ENCODE measurements at places on chromosomes 3 and 15. TPM values are rescaled to one million over a fixed set of nuclear protein-coding genes. Genes with fewer than 3 reads are reported as not detected.

Gene ITGB5
- total RNA-seq, result 215 TPM

Gene SCAP
- 73.4 TPM for total RNA-seq

Gene DNAH1
- 16.5 TPM for total RNA-seq

Gene GPR171
- total RNA-seq, result not detected

Gene WNT5A
- 0.30 TPM for total RNA-seq

Gene GP9
- total RNA-seq, result not detected

Gene ARRDC4
- 57.6 TPM for total RNA-seq

Gene TMC3
- total RNA-seq, result not detected

Gene TEX55
- not detected for total RNA-seq

Gene PAK6
- total RNA-seq, result not detected

Gene MST1R
- 2.4 TPM for total RNA-seq

Gene SEMA7A
- 31.8 TPM for total RNA-seq

Gene CCNB2
- 1.2 TPM for total RNA-seq

Gene MDFIC2
- total RNA-seq, result not detected

Gene SLC38A3
- total RNA-seq, result 0.98 TPM

Gene GLDN
- 85.4 TPM for total RNA-seq

Gene ATP10A
- total RNA-seq, result 12.0 TPM

Gene TBC1D5
- 55.2 TPM for total RNA-seq

Gene HES1
- 52.7 TPM for total RNA-seq

Gene SELENOS
- total RNA-seq, result 96.1 TPM

Gene CHRM5
- total RNA-seq, result 0.44 TPM

Gene NMB
- 86.4 TPM for total RNA-seq

Gene CCDC54
- total RNA-seq, result not detected

Gene RLBP1
- not detected for total RNA-seq

Gene ACTL6A
- total RNA-seq, result 25.7 TPM

Gene VILL
- 16.5 TPM for total RNA-seq

Gene CCR3
- not detected for total RNA-seq

Gene GOLGA6A
- total RNA-seq, result not detected

Gene GOLGA6L7
- not detected for total RNA-seq

Gene DNASE1L3
- total RNA-seq, result 1.5 TPM

Gene CELSR3
- 1.5 TPM for total RNA-seq

Gene PTH1R
- total RNA-seq, result 13.8 TPM

Gene IL16
- 80.2 TPM for total RNA-seq

Gene DNAJB11
- 46.9 TPM for total RNA-seq

Gene CNTN4
- 106 TPM for total RNA-seq

Gene GOLGA8J
- total RNA-seq, result not detected

Gene CADM2
- 51.8 TPM for total RNA-seq

Gene EPHA6
- 1.3 TPM for total RNA-seq

Gene KLHL40
- total RNA-seq, result 0.42 TPM

Gene FETUB
- not detected for total RNA-seq

Gene PPP1R14D
- not detected for total RNA-seq

Gene SERINC4
- not detected for total RNA-seq

Gene RASGRP1
- total RNA-seq, result 1.7 TPM

Gene ZNF710
- 11.6 TPM for total RNA-seq

Gene XCR1
- total RNA-seq, result not detected

Gene FEZF2
- not detected for total RNA-seq

Gene PLA2G4F
- not detected for total RNA-seq

Gene LXN
- 3.3 TPM for total RNA-seq

Gene EXD1
- total RNA-seq, result not detected

Gene UBE2E2
- total RNA-seq, result 123 TPM

Gene SLC22A13
- not detected for total RNA-seq

Gene SLC12A8
- total RNA-seq, result 0.78 TPM

Gene MYLK
- 61.0 TPM for total RNA-seq

Gene IL5RA
- total RNA-seq, result not detected

Gene SUCNR1
- total RNA-seq, result 0.60 TPM

Gene IL17RD
- total RNA-seq, result 13.8 TPM

Gene ABHD5
- 29.7 TPM for total RNA-seq
